ENCODE measurements at places on chromosomes 3 and 15.

- no peak for DNase-seq
Observed at GRCh38 chr3:56557831-56558170, 826 bp downstream of the CCDC66 start.

GRCh38 chr3:52052831-52053306 lies 3.5 kb downstream of the DUSP7 start:
- DNase-seq: peak; percentile 69

DNA sequence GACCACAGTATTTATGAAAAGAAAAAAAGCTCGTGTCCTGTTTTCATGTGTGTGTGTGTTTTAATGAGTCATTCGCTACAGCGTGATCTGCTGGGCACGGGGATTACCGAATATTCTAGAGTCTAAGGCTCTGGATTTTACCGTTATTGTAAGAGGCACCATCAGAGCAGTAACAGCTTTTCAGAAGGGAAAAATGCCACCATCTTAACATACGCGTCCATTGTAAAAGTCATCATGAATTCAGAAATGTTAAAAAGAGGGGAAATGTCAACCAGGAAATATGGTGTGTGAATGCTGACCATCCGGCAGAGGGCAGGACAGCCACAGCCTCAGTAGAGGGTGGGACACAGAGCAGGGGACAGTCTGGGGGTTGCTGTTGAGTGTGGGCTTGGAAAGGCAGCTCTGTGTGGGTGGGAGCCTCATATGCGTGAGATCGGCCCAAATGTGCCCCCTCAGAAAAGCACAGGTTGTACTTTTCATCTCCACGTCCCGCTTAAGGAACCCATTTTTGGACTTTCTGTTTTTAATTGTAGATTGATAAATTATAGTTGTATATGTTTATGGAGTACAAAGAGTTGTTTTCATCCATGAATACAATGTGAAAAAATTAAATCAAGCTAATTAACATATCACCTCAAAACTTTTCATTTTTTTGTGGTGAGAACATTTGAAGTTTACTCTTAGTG lies 69.6 kb downstream of the ASB7 start:
- DNase-seq: no peak

GRCh38 chr3:127419641-127420553 lies 132.1 kb upstream of the PRR20G start:
- DNase-seq: no peak

DNA sequence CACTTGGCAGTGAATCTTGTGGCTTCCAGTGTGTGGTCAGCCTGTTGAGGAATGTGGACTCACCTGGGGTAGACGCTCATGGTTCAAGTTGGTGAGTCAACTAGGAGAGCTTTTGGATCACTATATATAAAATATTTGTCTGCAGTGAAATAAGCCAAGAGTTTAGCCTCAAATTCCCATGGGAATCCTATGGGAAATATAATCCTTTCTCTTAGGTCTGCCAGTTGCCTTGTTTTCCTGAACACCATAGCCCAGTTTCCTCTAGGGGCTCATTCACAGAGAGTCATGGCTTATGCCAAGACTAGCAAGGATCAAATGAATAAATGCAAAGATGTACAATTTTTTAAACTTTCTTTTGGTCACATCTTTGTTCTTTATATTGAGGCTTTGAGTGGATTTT lies 100.1 kb upstream of the NPHP3 start:
- DNase-seq: no peak

DNA sequence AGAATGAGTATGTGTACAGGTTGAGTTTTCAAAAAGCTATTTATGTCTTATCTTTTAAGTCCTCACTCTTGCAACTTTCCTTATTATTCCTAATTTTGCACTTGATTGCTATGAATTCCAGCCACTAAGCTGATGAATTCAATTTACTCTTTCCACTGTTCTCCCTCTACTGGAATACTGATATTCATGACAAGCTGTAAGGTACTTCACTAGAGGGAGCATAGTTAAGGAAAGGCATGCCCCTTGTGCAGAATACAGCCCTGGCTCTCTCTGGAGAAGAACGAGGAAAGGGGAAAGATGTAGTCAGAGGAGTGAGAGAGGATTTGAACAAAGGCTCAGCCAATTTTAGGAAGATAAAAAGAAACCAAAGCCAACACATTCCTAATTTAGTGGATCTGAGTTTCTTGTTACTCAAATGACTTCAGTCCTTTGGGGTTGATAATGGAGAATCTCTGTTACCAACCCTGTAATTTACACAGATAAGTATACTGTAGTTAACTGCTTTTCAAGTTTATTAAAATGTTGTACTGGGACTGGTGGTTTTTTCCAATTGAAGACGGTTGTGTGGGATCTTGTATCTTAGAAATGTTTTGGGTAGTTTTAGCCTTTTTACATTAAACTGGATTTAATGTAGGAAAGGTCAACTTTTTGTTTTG lies 4.0 kb downstream of the SCAANT1 start:
- no peak for DNase-seq

- DNase-seq: no peak
Observed at GRCh38 chr15:81547521-81548132, 173.6 kb upstream of the TMC3 start.

DNA sequence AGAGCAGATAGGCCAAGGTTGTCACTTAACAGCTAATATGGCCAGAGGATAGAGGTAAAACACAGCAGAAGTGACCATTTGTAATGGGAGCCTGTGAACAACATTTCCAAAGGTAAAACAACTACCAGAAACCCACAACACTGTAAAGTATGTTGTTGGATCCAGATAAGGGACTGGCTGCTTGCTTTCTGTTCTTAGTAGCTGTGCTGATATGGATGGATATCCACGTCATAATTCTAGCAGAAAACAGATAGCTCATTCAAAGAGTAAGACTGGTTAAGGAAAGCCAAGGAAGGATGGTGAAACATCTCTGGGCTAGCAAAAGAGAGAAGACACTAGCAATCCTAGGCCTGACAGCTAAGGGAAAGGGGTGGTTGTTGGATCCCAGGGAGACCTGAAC lies 36.9 kb upstream of the SPRED1 start:
- DNase-seq: no peak

GRCh38 chr3:45283471-45283870 lies 57.4 kb upstream of the TMEM158 start:
- DNase-seq: no peak

GRCh38 chr15:58021332-58022230 lies 43.9 kb downstream of the ALDH1A2 start:
- no peak for DNase-seq

DNA sequence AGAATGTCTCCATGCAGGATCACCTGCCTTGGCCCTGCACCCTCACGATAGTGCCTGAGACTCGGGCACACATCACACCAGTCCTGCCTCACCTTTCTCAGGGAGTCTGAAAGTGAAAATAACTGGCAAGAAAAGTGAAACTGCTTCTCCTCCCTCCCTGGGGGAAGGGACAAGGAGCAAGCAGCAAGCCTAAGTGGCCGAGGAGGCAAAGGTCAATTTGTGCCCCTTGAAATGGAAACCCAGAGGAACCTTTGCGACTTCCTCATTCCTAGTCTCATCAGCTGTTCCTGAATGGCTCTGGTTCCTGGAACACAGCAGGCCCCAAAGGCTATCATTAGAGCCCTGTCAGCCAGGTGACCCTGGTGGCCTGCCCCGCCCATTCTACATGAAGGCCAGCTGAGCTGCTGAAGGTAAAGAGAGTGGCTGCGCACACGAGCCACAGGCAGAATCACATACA lies 28.0 kb upstream of the SLCO2A1 start:
- DNase-seq: no peak

- DNase-seq: no peak
Observed at GRCh38 chr3:10570196-10570946, 65.0 kb upstream of the ATP2B2 start.

- no peak for DNase-seq
Observed at GRCh38 chr3:50381383-50381782, 22.1 kb upstream of the TMEM115 start.

GRCh38 chr15:60315878-60316277 lies 81.9 kb downstream of the ANXA2 start:
- DNase-seq: no peak

GRCh38 chr3:136838641-136839555 lies 20.0 kb downstream of the SLC35G2 start:
- no peak for DNase-seq

DNA sequence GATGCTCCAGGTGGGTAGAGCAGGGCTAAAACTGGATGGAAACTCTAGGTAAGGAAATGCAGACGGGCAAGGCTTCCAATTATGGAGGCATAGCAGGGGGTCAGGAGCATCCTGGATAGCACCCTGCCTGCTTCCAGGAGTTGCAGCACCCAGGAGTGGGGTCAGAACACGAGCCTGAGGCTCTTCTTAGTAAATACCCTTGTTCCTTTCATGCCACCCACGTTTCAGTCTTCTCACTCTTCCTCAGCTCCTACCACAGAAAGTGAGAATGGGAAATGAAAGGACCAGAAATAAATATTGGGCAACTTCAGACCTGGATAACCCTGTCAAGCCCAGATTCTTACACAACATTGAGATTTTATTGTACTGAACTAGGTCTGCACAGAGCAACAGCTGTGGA lies 16.4 kb downstream of the CCR1 start:
- DNase-seq: no peak

GRCh38 chr3:33441225-33441976 lies 1.2 kb upstream of the UBP1 start:
- no peak for DNase-seq

- DNase-seq: no peak
Observed at GRCh38 chr3:10707400-10708215, 108.4 kb upstream of the SLC6A11 start.

GRCh38 chr3:143170676-143171075 lies 51.1 kb downstream of the CHST2 start:
- no peak for DNase-seq

DNA sequence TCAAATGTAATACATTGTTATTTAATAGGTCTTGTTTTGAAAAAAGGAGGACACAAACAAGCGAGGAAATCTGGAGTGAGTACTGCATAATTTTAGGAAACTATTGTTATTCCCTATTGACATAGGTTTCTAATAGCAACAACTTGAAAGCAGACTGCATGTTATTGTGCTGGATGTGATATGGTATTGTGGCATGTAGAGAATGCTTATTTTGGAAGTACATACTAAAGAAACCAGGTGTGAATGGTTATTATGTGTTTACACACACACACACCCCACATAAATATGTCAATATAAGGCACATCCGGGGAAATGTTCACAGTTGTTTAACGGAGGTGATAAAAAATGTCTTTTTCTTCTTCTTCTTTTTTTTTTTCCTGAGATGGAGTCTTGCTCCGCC lies 5.9 kb upstream of the MORF4L1 start:
- no peak for DNase-seq

DNA sequence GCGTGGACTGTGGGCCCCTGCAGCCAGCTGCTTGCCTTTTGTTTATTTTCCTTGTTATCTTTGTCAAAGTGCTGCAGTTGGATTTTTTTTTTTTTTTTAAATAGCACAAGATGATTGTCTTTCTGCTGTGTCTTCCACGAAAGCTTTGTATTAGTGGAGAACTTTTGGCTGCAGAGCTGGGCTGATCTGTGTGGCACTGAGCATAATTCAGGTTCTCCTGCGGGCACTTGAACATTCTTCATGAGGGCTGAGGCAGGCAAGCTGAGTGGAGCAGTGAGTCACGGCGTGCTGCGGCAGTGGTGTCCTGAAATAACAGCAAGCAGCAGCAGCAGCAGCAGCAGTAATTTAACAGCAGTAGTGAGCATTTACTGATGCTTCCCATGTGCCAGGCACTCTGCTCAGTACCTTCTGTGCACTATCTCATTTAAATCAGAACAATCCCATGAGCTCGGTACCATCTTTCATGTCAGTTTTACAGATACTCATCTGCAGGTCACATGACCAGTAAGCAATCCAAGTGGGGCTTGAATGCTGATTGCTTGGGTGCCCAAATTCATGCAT lies 45.8 kb downstream of the MITF start:
- no peak for DNase-seq

GRCh38 chr3:127964816-127965215 lies 49.8 kb downstream of the KBTBD12 start:
- DNase-seq: no peak

GRCh38 chr15:63605816-63606215 lies 8.6 kb downstream of the FBXL22 start:
- peak; percentile 80 for DNase-seq

DNA sequence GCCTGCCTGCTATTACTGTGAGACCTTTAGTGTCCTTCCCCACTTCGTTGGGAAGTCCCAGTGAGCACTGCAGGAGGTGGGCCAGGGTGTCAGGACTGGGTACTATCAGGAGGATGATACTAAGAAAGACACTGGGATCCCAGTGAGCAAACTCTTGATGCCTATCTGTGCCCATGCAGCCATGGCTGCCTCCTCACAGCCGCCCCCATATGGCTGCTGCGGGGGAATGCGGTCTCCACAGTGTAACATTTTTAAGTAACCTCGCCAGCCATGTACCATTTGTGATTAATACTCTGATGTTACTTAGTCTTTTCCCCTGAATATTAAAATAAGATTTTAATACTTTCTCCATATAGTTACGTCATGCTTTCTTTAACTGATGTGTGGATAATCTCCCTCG lies 312.2 kb downstream of the RYR3 start:
- no peak for DNase-seq

DNA sequence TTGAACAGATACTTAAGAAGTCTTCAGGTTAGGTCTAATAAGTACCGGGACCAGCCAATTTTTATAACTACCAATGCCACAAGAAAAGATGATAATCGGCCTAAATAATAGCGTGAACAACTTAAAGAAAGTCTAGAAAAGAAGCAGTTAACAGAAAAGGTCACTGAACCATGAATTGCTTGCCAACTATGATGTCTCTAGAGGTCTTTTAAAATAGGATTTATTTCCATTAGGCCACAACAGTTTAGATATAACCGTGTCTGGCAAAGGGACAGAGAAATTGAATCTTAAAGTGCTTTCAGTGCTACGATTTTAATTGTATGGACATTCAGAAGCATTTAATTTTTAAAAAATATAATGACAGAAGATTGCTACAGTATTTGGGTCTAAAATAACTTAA lies 1070.4 kb downstream of the ROBO1 start:
- no peak for DNase-seq

DNA sequence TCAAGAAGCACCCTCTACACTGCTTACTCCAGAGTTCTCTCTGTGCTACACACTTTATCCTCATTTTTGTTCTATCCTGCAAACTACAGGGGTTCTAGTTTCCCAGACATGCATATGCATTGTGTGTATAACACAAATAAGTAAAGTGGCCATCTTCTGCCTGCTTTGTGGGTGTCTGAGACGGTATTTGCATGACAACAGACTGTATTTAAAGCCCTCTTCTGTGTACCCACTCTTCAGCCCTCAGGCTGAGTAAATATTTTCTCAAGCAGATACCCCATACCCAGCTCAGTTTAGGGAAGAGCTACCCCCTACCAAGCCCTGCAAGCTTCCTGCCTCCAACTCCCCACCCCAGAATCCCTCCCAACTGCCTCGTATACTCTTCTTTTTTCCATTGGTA lies 31.7 kb downstream of the SYNPR start:
- no peak for DNase-seq

DNA sequence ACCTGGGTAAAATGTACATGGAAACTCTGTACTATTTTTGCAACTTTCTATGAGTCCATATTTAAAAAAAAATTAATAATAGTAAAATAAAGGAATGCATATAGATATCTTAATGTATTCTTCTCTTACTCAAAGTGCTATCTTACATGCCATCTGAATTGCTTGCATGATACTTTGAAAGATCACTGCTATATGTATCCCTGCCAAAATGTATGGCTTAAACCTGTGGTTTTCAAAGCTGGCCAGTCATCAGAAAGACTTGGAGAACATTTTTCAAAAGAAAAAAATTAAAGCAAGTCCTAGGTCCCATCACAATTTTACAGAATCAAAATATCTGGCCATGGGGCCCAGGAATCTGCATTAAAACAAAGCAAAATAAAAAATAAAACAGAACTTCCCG lies 262.1 kb downstream of the LPP start:
- no peak for DNase-seq

All from activated CD4-positive, alpha-beta T cell treated with anti-CD3 and anti-CD28 coated beads, Interleukin-2, Interleukin-4, amounts not matched to agents 100 ng/mL and 50 ng/mL, durations not matched to agents 16 hours and 8 hours (primary cell).